A673 (cell line): ENCODE measurements at places on chromosomes 13 and 19.

DNA sequence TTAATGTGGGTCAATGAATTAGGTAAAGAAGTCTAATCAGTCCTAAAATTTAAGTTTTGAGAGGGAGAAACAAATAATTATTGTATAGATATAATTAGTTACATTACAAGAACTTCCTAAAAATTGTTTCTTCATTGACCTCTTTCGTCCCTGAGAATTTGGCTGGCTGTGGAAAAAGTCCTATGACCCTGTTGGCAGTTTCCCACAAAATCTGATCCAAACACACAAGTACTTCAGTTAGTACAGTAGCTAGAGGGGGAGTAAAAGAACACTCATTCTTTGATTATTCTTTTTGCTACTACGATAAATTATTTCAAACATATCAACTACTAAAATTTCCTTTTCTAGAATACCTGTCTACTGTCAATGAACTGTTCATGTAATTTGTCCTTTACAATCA lies 11.3 kb downstream of the POSTN start:
- no peaks in the 10 kb centered on the region for H3K4me1 ChIP-seq
- H3K27ac ChIP-seq = no peak overlapping the region
- H3K4me3 ChIP-seq = no peak overlapping the region
- no peaks in the 10 kb centered on the region for H3K27me3 ChIP-seq
- no peak for DNase-seq
- H3K36me3 ChIP-seq = no peaks in the 10 kb centered on the region

DNA sequence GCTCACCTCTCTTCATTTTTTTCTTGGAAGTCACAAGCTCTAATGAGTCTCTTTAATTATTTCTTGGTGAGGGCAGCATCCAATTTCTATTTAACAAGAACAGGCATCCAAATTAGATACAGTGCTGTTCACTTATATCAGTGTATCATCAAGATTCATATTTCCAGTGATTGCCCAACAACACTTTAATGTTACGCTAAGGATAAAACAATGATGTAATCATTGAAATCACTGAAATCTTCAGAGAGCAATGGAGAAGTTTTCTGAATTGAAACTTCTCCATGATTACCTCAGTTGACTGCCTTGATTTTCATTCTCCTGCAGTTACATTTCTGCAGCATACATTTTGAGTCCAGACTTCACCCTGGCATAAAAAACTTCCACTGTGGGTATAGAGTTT lies 17.1 kb upstream of the LRCH1 start:
- no peaks in the 10 kb centered on the region for H3K36me3 ChIP-seq
- no peak overlapping the region for H3K4me3 ChIP-seq
- H3K4me1 ChIP-seq = peaks cover 12% of the 10 kb centered on the region
- H3K27me3 ChIP-seq = no peaks in the 10 kb centered on the region
- DNase-seq = no peak
- H3K27ac ChIP-seq = no peak overlapping the region

DNA sequence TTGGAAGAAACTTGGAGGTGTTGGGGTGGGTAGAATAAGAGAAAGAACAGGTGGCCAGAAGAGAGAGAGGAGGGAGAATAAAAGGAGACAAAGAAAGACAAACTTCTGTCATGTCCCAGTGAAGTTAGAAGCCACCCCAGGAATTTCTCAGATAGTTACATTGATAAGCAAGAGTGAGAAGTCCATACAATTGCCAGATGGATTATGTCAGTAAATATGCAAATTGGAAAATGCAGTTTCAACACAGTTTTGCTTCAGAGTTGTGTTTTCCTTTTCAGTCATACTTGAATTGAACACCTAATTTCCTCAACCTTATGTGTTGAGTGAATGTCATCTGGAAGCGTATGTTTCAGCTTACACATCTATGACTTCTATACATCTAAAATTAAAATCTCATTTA lies 139.2 kb downstream of the RXFP2 start:
- no peaks in the 10 kb centered on the region for H3K36me3 ChIP-seq
- H3K4me3 ChIP-seq = no peak overlapping the region
- H3K27ac ChIP-seq = no peak overlapping the region
- H3K27me3 ChIP-seq = no peaks in the 10 kb centered on the region
- no peaks in the 10 kb centered on the region for H3K4me1 ChIP-seq

GRCh38 chr19:17577457-17578097 lies 22.1 kb downstream of the COLGALT1 start:
- H3K4me3 ChIP-seq = no peak overlapping the region
- H3K36me3 ChIP-seq = peaks cover 56% of the 10 kb centered on the region
- H3K4me1 ChIP-seq = no peaks in the 10 kb centered on the region

GRCh38 chr19:58150328-58150921 lies at the start of gene ZNF329:
Gene ZNF329, minus strand, starts transcription at chr19:58150789. Its CDS starts 21,286 bp downstream, at chr19:58129503.
- H3K4me3 ChIP-seq = peak within 1 kb of the TSS; percentile 83
- no peaks in the 10 kb centered on the region for H3K36me3 ChIP-seq
- H3K4me1 ChIP-seq = no peaks in the 10 kb centered on the region

DNA sequence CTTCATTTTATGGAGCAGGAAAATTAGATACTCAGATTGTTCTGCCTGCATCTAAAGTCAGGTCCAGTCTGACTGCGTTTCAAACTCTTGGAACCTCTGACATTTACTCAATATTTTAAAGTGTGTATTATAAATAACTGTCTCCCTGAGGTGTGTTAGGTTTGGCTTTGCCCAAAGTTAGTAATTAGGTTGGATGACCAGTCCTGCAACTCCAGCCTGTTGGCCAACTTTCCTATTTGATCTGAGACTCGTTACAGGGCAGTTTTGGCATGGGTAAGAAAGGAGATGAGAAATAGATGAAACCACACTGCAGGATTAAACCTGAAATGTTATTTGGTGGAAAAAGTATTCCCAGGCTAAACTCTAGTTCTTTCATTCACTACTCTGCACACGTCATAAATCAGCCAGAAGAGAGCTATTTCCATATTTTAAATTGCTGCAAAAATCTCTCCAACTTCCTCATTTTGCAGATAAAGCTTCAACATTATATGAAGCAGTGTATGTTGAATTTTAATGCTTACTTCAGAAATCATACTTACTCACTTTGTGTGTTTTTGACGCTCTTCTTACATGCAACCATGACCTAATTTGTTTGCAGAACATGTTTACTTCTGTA lies 357.1 kb downstream of the DCT start:
- DNase-seq = no peak
- no peaks in the 10 kb centered on the region for H3K27me3 ChIP-seq
- H3K27ac ChIP-seq = no peak overlapping the region

GRCh38 chr19:29714953-29715700 lies at the start of gene C19orf12:
Gene C19orf12, minus strand, starts transcription at chr19:29715261. Its CDS starts 6,848 bp downstream, at chr19:29708413.
- H3K4me1 ChIP-seq = peaks cover 8% of the 10 kb centered on the region
- DNase-seq = peak; percentile 69
- no peaks in the 10 kb centered on the region for H3K27me3 ChIP-seq
- H3K4me3 ChIP-seq = peak within 1 kb of the TSS; percentile 87
- H3K36me3 ChIP-seq = no peaks in the 10 kb centered on the region
